Left colon (tissue), 2 donors: ENCODE measurements at places on chromosomes 16 and 17. TPM values are rescaled to one million over a fixed set of nuclear protein-coding genes. Genes with fewer than 3 reads are reported as not detected.

Gene SLC2A4
- 9.7 TPM for total RNA-seq

- no peak for DNase-seq
These were observed 601 bp downstream of the PHKB start for GRCh38 chr16:47461598-47462266.

Gene ZNF232
- 7.7 TPM for total RNA-seq

GRCh38 chr16:21169249-21169981 lies 10.9 kb downstream of the LDAF1 start:
- no peak for DNase-seq

DNA sequence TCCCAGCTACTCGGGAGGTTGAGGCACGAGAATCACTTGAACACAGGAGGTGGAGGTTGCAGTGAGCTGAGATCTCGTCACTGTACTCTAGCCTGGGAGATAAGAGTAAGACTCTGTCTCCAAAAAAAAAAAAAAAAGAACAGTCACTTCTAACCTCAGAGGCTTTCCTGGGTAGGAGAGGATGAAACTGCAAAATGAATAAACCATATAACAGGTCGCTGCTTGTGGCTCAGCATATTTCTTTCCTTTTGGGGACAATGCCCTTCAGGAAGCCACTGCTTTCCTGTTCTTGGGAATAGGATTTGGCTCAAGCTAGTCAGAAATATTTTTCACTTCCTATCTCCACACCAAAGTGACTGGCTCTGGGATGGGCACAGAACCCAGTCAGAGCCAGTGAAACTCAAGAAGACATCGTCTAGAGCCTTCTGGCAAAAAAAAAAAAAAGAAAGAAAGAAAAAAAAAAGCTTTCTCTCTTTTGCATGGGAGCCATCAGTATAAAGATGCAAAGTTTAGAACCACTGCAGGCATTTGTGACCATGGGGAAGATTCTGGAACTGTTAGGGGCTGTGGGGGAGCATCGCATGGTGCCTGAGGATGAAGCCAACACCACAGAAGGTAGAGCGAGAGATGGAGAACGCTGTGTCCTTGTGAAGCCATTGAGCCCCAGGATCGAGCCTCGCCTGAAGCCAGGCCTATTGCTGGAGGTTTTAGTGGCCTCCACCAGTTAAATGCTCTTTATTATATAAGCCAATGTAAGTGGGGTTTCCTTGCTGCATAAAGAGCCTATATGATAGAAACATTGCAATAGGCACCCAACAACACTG lies 71.8 kb upstream of the MRTFB start:
- no peak for DNase-seq

DNA sequence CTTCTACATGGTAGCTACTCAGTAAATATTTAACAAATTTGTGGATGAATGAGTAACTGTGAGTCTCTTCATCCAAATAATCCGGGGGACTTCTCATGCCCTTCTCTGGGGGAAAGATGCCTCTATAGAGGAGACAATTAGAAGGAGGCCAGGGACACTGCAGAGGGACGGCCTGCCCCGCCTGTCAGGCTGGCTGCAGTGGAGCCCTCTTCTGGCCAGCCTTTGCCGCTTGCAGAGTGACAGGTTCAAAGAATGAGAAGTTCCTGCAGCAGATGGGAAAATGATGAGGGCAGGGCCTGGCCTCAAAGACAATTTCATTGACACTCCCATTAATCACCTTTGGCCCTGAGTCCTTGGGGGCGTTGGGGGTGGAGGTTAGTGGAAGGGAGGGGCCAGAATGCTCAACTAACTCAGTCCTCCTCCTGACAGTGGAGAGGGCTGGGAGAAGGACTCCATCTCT lies 339.0 kb downstream of the MAF start:
- no peak for DNase-seq

Gene MAPT
- 0.64 TPM for total RNA-seq
